ENCODE measurements at places on chromosomes 3 and 15. TPM values are rescaled to one million over a fixed set of nuclear protein-coding genes. Genes with fewer than 3 reads are reported as not detected.

Gene RBPMS2
- polyA plus RNA-seq, result 1.8 TPM

Gene PDZRN3
- 8.6 TPM for polyA plus RNA-seq

Gene NPAP1
- polyA plus RNA-seq, result 1.1 TPM

Gene EAF2
- 3.1 TPM for polyA plus RNA-seq

Gene THBS1
- 16.7 TPM for polyA plus RNA-seq

Gene SPTSSB
- 1.2 TPM for polyA plus RNA-seq

Gene IL16
- 2.5 TPM for polyA plus RNA-seq

Gene ITPKA
- 0.84 TPM for polyA plus RNA-seq

Gene ATP2B2
- polyA plus RNA-seq, result 0.11 TPM

Gene IL17RB
- polyA plus RNA-seq, result 15.5 TPM

Gene SKIL
- polyA plus RNA-seq, result 5.1 TPM

Gene SMCO1
- polyA plus RNA-seq, result 0.05 TPM

Gene CHRNA3
- polyA plus RNA-seq, result not detected

Gene TRIM42
- not detected for polyA plus RNA-seq

Gene INKA1
- polyA plus RNA-seq, result 2.0 TPM

Gene CPN2
- polyA plus RNA-seq, result not detected

Gene TMEM212
- not detected for polyA plus RNA-seq

Gene NUSAP1
- polyA plus RNA-seq, result 2.1 TPM

Gene ADCY5
- 9.1 TPM for polyA plus RNA-seq

Gene LYSMD2
- 29.7 TPM for polyA plus RNA-seq

Gene TRPM1
- polyA plus RNA-seq, result not detected

Gene C3orf85
- not detected for polyA plus RNA-seq

Gene ST6GAL1
- 4.8 TPM for polyA plus RNA-seq

Gene PCLAF
- polyA plus RNA-seq, result 1.3 TPM

Gene CGGBP1
- polyA plus RNA-seq, result 20.0 TPM

Gene KCNMB3
- polyA plus RNA-seq, result 7.8 TPM

Gene CHRD
- 96.7 TPM for polyA plus RNA-seq

Gene SLC12A8
- polyA plus RNA-seq, result 6.6 TPM

Gene RHOV
- 11.9 TPM for polyA plus RNA-seq

Gene IL17RD
- polyA plus RNA-seq, result 0.52 TPM

Gene AGBL1
- not detected for polyA plus RNA-seq

Gene BCL2A1
- 0.77 TPM for polyA plus RNA-seq

Gene HHLA2
- polyA plus RNA-seq, result 0.54 TPM

Gene TARS3
- polyA plus RNA-seq, result 9.3 TPM

Gene SERPINI2
- 143 TPM for polyA plus RNA-seq

Gene NPTN
- 16.2 TPM for polyA plus RNA-seq

Gene PLA2G4E
- 0.05 TPM for polyA plus RNA-seq

Gene ZNF662
- 10.3 TPM for polyA plus RNA-seq

Gene ATXN7
- polyA plus RNA-seq, result 7.3 TPM

Gene MYZAP
- polyA plus RNA-seq, result 5.4 TPM

Gene EOMES
- polyA plus RNA-seq, result 0.08 TPM

Gene SI
- polyA plus RNA-seq, result under 0.01 TPM

Gene DPP8
- polyA plus RNA-seq, result 4.7 TPM

Gene OXTR
- 0.19 TPM for polyA plus RNA-seq

Gene FANCD2OS
- polyA plus RNA-seq, result not detected

Gene MYL3
- polyA plus RNA-seq, result 2.5 TPM

Gene CPLX3
- 0.09 TPM for polyA plus RNA-seq

Gene CAMKV
- polyA plus RNA-seq, result 0.42 TPM

Gene TYRO3
- 7.3 TPM for polyA plus RNA-seq

Gene SLITRK3
- 0.02 TPM for polyA plus RNA-seq

Gene SAMD7
- not detected for polyA plus RNA-seq

Gene CNOT10
- polyA plus RNA-seq, result 19.7 TPM

Gene PLCH1
- 2.3 TPM for polyA plus RNA-seq

All from pancreas (tissue), 10 donors.